ENCODE measurements at places on chromosomes 12 and 14.

- no peak for DNase-seq
These were observed 267.3 kb upstream of the SRRM4 start for GRCh38 chr12:118714051-118714460.

GRCh38 chr12:19527866-19528265 is 88.6 kb downstream of the AEBP2 start:
- no peak for DNase-seq

DNA sequence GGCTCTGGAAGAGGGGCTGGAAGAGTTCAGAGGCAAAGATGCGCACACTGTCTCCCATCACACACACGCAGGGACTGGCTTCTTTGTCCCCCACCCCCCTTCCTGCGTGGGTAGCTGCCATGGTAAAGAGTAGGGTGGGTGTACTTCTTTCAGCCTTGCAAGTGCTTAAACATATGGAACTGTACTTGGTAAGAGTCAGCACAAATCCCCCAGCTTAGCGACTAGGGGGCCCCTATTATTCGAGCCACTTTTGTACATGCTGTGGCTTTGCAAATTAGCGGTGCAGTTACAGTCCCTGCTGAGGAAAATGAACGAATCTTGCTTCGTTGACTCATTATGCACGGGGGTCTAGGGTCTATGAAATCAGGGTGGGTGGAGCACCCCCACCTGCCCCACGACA is 123.8 kb downstream of the AACS start:
- no peak for DNase-seq

GRCh38 chr14:92386637-92387036 is 63.7 kb downstream of the SLC24A4 start:
- no peak for DNase-seq

- DNase-seq, result no peak
These were observed 152.3 kb downstream of the MSRB3 start for GRCh38 chr12:65430571-65431306.

DNA sequence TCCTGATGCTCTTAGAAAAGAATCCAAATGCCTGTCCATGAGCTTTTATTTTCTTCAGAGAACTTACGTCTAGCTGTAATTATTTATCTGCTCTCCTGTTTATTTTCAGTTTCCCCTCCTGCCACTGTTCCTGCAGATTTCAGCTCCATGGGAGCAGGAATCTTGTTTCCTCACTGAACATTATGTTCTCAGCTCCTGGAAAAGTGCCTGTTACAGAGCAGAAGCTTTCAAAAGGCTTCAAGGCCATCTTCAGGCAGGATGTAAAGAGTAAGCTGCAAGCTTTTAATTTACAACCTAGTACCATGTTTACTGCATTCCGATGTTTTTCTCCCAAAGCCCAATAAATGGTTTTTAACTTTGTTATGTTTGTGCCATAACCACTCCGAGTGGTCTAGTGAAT is 98.4 kb upstream of the BTG1 start:
- no peak for DNase-seq

DNA sequence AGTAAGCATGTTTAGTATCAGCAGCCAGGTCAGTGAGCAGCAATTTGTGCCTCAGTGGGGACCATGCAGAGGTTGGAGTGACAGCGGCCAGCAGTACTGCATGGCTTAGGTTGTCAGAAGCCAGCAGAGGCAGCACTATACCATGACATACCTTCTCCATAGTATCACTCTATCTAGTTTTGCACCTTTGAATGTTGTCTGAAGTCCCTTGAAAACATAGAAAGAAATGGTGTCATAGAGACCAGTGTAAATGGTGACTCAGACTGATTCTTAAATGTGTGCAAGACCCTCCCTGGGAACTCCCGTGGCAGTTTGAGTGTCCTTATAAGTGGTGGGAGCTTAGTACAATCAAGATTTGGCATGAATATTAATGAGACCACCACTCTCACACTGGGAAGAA is 124.4 kb downstream of the SLC38A1 start:
- no peak for DNase-seq

GRCh38 chr12:128483526-128484255 is 216.7 kb downstream of the TMEM132C start:
- no peak for DNase-seq

- DNase-seq, result peak; percentile 42
These were observed 281.1 kb upstream of the AMIGO2 start for GRCh38 chr12:47360771-47361388.

GRCh38 chr12:115201966-115202365 is 518.0 kb upstream of the TBX3 start:
- no peak for DNase-seq

- no peak for DNase-seq
These were observed 48.6 kb upstream of the BCAT1 start for GRCh38 chr12:24997496-24997895.

DNA sequence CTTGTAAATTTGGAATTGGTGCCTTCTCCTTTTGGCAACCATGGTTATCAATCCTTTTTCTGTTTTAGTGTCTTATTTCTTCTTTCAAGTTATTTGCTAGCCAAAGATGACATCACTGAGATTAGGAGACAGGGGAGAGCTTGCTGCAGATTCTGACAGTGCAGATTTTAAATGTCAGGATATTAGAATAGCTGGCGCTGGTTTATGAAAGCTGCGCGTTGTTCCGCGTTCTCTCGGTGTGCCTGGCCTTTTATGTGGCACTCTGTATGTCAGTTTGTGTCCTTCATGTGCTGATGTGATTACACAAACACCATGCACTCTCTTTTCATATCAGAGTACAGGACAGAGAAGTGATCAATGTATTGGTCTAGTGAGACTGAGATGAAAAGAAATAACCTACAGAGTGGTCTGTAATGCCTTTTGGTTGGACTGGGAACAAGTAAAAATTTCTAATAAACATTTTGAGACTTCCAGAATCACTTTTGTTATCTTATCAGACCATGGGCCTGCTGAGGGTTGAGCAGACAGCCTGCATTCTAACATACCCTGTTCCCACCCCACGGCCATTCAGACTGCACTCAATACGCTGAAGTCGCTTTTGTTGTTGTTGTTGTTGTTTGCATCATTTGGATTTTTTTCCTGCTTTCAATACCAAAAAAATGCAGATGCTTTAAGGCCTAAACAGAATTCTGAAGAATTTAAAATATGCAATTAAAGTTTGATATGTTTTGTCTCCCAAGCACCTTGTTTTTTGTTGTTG is 49.7 kb upstream of the TRAF3 start:
- DNase-seq, result no peak

DNA sequence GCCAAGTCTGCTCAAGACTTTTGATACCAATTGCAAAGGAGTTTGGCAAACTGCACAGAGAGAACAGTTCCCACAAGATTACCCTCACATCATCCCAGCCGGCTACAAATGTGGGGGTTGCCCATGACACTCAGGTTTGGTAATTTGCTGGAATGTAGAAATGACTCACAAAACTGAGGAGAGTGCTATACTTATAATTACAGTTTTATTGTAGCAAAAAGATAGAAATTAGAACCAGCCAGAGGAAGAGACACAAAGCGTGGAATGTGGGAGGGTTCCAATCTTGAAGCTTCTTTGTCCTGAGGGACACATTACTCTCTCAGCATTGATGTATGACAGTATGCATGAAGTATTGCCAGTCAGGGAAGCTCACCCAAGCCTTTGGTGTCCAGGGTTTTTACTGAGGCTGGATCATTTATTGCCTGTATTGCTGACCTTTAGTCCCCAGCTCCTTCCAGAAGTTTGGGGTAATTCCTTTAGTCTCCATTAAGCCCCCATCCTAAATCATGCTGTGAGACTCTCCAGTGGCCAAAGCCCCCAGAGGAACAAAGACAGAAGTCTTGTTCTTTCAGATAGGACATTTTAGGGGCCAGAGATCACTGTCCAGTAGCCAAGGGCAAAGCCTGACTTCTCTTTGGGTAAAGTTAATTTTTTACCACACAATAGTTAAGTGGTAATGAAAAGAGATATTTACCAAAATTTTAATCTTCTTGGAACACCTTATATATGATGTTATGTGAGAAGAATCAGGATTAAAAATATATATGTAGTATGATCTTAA is 9.9 kb downstream of the TBK1 start:
- DNase-seq, result no peak
